ENCODE measurements at places on chromosomes 7 and 10. TPM values are rescaled to one million over a fixed set of nuclear protein-coding genes. Genes with fewer than 3 reads are reported as not detected.
A peak's percentile ranks its signal among the peaks of the same experiment; 100 is the strongest.

TACC2 gene
- total RNA-seq = not detected

KRIT1 gene
- 39.7 TPM for total RNA-seq

H2BK1 gene
- total RNA-seq = 1.2 TPM

IKZF1 gene
- total RNA-seq = 208 TPM

EBF3 gene
- not detected for total RNA-seq

TMEM139 gene
- 1.6 TPM for total RNA-seq

TET1 gene
- 1.6 TPM for total RNA-seq

CCDC126 gene
- total RNA-seq = 8.5 TPM

NME8 gene
- total RNA-seq = not detected

PIK3AP1 gene
- total RNA-seq = 0.87 TPM

- no peak for DNase-seq
These were observed 32.1 kb downstream of the KMT2C start for GRCh38 chr7:152403726-152404125.

DNA sequence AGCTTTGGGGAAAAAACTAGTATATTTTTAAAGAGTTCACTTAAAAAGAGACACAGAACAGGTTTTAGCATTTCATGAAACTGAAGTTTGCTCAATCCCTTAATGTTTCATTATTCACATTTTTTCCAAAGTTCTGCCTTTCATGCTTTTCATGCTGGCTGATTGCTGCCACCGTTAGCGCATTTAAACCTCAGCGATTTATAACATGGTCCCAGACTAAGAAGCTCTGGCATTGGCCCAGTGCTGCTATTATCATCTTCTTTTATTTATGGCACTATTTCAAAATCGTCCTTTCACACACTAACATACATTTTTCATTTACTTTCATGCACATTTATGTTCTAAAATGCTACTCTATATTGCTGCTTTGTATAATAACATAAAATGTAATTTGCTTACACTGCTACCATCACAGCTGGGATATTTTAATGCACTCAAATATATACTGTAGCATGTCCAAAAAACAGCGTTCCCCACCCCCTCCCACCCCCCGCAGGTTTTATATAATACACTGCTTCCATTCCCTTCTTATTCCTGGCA lies 141.9 kb downstream of the MPP7 start:
- no peak for DNase-seq

DNA sequence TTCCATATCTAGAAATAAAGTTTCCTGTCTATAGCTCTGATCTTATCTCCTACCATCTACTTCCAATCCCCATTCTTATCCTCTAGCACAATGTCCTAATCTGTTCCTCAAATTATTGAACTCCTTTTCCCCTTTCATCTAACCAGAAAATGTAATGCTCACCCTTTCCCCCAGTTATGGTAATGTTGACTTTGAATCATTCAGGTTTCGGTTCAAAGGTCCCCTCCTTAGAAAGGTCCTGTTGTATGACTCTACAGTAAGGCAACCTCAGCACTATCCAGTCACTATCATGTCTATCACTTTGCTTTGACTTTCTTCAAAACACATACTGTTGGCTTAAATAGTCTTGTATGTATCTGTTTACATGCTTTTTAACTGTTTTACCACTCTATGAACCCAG lies 264.2 kb upstream of the PCDH15 start:
- DNase-seq = no peak

DNA sequence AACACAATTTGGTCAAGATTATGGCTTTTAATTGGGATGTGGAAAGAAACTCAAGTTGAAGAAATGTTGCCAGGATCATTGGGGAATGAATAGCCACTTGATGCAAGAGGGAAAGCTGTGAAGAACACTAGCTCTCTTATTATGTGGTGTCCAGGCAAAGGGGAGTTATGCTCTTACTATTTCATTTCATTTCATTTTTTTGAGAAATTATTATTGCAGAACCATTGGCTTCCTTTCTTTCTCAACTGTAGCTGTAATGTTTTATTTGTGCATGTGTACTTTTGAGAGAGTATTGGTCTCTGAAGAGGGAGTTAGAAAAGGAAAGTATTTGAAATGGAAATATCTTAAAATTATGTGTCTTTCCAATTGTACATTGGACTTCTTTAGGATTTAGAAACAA lies 312.6 kb upstream of the BMPER start:
- no peak for DNase-seq

GRCh38 chr7:8212638-8213037 lies 49.3 kb downstream of the ICA1 start:
- no peak for DNase-seq

DNA sequence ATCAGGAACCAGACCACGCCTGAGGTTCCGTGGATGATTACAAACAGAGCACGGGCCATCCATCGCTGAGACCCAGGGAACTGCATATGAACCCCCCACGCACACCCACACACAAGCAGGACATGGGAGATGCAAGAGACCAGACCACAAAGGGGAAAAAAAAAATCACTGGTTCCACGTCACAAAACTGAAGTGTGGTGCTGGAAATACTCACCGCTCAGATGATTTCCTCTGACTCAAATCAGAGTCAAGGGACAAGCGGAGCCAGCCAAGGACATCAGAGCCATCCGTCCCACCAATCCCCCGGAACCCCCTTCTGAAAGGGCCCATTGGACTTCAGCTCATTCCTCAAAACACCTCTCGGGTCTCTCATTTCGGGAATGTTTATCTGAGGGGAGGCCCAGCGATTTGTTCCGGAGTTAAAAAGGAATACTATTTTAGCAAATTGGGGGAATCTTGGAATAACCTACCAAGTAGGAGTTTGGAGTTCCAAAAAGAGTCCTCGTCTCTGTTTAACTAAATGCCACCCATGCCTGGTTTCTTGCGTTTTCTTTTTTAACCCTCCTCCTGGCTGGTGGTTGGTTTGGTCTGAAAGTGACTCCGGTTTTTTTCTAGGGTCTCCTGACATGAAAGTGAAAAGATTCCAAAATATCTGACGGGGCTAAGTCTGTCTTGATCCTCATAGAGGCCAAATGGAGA lies 15.0 kb downstream of the SNX8 start:
- peak; percentile 11 for DNase-seq

DNA sequence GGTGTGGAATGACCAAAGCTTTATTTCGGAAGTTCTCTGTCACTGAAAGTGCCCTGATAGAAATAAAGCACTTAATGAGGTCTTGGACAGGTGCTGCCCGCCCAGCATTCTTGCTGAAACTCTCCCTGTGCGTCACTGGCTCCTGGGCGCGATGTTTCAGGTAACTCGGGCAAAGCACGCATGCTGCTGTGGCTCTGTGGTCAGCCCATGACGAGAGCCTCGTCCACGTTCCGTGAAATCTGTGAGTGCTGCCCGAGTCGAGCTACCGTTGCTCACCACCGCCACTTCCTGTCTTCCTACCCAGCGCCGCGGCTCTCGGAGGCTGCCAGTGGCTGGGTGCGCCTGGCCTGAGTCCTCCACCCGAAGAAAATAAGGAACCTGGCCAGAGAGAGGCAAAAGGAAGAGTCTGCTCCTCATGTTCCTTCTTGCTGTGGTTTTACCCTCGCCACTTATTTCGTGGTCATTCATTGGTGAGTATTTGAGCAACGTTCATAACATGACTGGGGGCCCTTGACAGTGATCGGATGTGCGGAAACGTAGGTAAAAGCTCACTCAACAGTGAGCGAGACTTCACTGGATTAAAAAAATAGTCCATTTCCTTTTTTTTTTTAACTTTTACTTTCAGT lies 95.5 kb downstream of the MAP3K8 start:
- DNase-seq = peak; percentile 64

- no peak for DNase-seq
These were observed 198.7 kb downstream of the AHR start for GRCh38 chr7:17497136-17497535.

GRCh38 chr7:36064676-36065075 lies 88.4 kb upstream of the EEPD1 start:
- no peak for DNase-seq

DNA sequence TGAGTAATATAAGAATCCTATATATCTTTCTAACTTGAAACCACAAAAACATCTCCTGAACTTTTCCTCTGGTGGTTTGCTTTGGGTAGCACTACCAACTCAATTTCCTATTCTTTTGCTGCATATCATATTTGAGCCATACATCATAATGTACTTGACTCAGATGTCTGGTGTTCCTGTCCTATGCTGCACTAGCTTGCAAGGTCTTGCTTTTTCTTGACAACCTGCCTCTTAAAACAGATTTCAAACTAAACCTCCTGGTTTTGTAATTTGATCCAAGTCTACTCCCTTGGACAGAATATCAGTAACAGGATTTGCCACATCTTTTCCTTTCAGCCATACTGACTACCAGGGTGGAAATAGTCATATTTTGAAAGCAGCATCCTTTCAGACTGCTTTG lies 520.3 kb upstream of the LRRTM3 start:
- DNase-seq = no peak

DNA sequence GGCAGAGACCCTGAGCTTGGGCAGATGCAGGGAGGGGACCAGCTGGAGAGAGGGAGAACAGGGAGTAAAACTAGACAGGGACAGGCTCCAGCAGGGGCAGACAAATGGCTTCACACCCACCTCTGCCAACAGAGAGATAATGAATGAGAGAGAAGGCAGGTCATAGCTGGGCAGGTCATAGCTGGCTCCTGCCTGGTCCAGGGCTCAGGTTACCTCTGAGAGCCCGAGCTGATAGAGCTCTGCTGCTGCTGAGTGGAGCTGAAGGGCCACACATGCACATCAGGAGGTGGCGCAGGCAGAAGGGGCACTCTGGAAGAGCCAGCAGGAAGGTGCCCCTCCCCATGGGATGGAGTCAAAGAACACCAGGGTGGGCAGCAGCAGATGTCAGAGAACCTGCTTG lies 154.2 kb downstream of the GFRA1 start:
- no peak for DNase-seq

DNA sequence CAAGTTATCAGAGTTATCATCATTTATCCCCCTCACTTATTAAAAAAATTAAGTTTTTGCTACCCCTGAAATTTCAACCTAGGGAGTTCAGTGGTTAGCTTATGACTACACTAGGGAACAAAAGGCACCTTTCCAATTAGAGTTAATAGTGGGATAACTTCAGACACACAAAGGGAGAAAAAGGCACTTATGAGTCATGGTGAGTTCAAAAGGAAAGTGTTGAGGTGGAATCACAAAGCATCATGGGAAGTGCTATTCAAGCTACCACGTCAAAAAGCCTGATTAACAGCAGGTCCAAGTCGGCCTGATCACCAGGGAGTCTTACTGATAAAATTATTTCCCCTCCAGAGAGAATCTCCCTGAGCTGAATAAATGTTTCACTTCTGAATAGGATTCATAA lies 165.7 kb downstream of the C7orf25 start:
- no peak for DNase-seq

GRCh38 chr10:114502074-114502473 lies 97.8 kb upstream of the AFAP1L2 start:
- DNase-seq = no peak

DNA sequence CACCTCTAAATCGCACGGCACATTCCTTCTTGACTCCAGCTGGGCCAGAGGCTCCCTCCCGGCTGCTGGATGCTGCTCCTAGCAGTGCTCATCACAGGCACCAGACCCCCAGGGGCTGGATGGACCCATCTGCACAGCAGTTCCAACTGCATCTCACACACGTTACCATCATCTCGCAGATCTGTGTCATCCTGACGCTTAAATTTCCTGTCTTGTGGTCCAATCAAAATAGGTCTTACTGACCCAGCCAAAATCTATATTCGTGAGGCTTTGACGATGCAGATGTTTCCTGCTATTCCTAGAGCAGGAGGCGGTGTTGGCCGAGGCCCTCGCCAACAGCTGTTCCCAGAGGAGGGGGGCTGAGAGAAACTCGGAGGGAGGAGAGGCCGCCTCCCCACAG lies 108.0 kb downstream of the MKI67 start:
- no peak for DNase-seq

- peak; percentile 53 for DNase-seq
These were observed 1.2 kb upstream of the SGCE start for GRCh38 chr7:94656925-94657731.

DNA sequence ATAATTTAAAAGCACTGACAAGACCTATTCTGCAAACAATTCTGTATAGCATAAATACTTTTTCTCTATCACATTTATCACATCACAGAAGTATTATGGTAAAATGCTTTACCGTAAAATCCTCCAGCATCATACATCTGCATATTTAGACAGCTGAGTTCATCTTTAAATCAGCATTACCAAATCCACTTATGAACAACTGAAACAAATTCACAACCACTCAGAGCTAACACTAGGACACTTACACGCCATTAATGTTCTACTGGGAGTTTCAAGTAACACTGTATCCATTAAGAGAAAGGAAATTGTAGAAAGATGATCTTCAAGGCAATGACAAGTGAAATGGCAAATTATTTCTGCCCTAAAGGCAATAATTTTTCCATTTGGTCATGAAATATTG lies 105.7 kb upstream of the DKK1 start:
- no peak for DNase-seq

GRCh38 chr10:1255118-1255517 lies 198.9 kb downstream of the WDR37 start:
- DNase-seq = no peak

DNA sequence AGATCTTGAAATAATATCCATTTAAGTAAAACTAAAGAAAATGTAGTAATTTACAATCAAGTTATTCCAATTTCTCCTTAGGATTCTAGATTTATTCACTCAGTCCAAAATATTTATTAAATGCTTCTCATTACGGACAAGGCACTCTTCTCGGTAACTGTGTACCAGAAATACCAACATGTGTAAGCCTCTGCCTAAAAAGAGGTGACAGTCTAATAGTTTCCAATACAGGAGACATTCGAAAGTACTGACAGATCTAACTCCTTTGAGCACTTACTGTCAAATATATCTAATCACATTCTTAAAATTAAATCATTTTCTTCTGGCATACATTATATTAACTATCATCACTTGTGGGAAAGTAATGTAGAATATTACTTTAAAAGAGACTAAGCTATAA lies 26.9 kb downstream of the TMEM168 start:
- no peak for DNase-seq

DNA sequence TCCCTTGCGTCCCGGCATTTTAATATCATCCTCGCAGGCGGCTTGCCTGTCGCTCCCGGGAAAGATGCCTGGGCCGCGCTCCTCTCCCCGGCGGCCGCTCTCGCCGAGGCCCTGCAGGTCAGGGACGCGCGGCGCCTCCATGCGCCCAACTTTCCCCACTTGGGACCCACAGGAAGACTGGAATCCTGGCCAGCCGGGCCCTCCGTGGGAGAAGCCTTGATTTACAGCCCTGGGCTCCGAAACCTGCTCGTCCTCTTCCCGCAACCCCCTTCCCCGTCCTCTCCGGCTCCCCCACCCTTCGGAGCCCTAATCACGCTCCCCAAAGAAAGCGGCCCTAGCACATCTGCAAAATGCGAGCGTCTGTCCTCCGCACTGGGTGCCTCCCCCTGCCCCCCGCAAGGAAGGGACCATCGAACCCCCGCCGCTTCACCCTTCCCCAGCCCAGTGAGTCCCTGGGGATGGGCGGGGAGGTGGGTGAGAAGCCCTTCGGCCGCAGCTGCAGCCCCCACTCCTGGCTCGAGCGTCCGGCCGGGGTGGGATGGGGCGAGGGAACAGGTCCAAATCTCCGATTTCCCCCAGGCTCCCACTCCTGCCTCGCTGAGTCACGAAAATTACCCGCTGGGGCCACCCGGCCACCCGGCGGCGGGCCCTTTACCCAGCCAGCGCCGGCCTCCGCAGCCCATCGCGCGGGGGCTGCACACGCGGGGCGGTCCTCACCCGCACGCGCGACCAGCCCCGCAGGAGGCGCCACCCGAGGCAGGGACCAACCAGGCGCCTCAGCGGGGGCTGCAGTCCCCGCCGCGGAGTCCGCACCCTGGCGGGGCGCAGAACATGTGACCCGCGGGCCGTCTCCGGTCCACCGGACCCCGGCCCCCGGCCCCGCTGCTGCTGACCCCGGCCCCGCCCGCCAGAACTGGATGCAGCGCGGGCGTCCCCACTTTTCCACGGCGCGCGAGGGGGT lies 695 bp downstream of the HSPA12A start:
- no peak for DNase-seq

GRCh38 chr10:1850971-1851527 lies 113.7 kb upstream of the ADARB2 start:
- no peak for DNase-seq

Data from activated naive CD4-positive, alpha-beta T cell treated with anti-CD3 and anti-CD28 coated beads, Interleukin-2, amount 50 U/mL, for 72 hours (primary cell).